ENCODE measurements at places on chromosomes 3 and 15. TPM values are rescaled to one million over a fixed set of nuclear protein-coding genes. Genes with fewer than 3 reads are reported as not detected.

GRCh38 chr3:169929830-169930519 is 18.6 kb downstream of the SAMD7 start:
- no peak for DNase-seq

GRCh38 chr3:128383316-128384235 is 83.1 kb downstream of the DNAJB8 start:
- DNase-seq: peak; percentile 100

GRCh38 chr15:68201879-68202261 is 3.3 kb downstream of the CALML4 start:
- DNase-seq: no peak

GRCh38 chr3:124861041-124861440 is 26.1 kb downstream of the ITGB5 start:
- DNase-seq: no peak

Gene GOLGA6B
- total RNA-seq: not detected

- peak; percentile 96 for DNase-seq
Observed at GRCh38 chr15:40102897-40103858, 5.5 kb downstream of the BMF start.

DNA sequence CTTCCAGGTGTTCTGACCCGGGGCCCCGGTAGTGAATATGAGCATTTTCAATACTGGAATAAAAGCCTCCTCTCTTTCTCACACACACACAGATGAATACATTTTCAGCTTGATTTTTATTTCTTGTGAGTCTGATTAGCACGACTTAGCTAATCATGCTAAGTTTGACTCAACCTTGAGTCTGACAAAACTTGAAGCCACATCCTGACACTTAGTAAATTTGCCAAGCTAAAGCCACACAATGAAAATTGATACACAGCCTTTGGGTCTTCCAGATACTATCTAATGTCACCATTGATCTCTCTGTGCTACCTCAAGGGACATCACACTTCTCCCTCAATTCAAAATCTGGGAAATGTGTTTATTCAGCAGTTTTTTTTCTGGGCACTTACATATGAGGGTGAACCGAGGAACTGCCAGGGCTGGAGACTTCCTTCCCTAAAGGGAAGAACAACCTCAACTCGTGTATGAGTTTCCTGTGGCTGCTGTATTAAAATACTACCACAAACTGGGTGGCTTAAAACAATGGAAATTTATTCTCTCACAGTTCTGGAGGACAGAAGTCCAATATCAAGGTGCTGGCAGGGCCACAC is 18.6 kb downstream of the TMEM266 start:
- no peak for DNase-seq

- peak; percentile 17 for DNase-seq
Observed at GRCh38 chr3:152658977-152659720, 175.8 kb upstream of the P2RY1 start.

Gene CTXN2
- total RNA-seq: not detected

Gene GRAMD1C
- 0.10 TPM for total RNA-seq

- DNase-seq: peak; percentile 85
Observed at GRCh38 chr15:22811640-22812039, 25.2 kb downstream of the NIPA1 start.
